AG09309 (cell line): ENCODE measurements at places on chromosomes 4 and X.

DNA sequence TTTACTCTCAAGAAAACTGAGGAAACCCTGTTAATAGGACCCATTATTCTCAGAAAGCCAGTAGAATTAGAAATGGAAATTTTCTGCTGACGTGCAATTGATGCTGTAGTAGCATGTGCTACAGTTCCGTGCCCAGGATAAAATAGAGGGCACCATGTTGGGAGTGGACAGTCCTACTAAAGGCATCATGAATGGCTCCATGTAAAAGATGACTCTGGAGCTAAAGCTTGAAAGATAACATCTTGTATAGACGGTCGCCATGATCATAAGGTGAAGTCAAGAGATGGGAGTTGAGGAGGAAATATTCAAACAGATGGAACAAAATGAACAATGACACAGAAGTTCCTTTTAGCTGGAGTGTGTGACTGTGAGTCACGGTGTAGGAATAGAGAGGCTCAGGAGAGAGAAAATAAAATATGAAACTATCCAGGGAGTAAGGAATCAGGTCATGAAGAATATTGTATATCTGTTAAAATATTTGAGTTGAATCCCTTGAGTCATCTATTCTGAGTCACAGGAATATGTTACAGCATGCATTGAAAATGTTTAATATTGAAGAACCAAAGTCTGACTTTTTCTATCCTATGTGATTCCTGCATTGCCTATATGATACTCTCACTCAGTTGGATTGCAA, 31.8 kb downstream of the ANXA10 start:
- no peak for DNase-seq

- no peak for DNase-seq
Observed at GRCh38 chr4:153649572-153649991, 34.5 kb upstream of the TLR2 start.

- no peak for DNase-seq
Observed at GRCh38 chr4:92368653-92369052, 64.9 kb downstream of the GRID2 start.

DNA sequence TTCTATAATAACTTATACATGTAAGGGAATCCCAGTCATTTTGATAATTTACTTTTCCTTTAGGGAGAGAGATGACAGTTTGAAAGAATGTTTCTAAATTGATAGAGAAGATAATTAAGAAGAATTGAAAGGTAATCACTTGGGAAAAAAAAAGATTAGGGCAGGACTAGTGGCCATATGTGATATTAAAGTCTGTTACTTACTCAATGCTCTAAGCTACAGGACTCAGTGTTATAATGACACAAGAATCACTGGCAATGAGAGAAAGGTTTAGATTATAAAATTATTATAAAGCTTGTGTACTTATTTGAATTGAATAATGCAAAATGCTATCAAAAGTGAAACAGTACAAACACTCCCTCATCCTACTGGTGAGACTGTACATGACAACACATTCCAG, 265.3 kb downstream of the BANK1 start:
- no peak for DNase-seq

DNA sequence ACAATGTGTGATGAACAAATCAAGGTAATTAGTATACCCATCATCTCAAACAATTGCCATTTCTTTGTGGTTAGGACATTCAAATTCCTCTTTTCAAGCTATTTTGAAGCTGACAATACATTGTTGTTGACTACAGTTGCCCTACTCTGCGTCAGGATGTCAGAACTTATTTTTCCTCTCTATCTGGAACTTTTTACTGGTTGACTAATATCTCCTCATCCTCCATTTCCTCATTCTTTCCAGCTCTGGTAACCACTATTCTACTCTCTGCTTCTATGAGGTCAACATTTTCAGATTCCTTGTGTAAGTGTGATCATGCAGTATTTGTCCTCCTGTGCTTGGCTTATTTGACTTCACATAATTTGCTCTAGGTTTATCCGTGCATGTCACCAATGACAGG, 240.5 kb upstream of the HS3ST1 start:
- no peak for DNase-seq

- DNase-seq: no peak
Observed at GRCh38 chr4:61527888-61528287, 327.8 kb downstream of the ADGRL3 start.

GRCh38 chr4:2744576-2745270, 11.4 kb downstream of the TNIP2 start:
- DNase-seq: no peak

GRCh38 chrX:120468071-120468470, 1.0 kb downstream of the LAMP2 start:
- DNase-seq: no peak

- DNase-seq: no peak
Observed at GRCh38 chrX:139454743-139455142, 75.8 kb upstream of the F9 start.

GRCh38 chr4:139603576-139604410, 47.8 kb upstream of the SETD7 start:
- DNase-seq: no peak

DNA sequence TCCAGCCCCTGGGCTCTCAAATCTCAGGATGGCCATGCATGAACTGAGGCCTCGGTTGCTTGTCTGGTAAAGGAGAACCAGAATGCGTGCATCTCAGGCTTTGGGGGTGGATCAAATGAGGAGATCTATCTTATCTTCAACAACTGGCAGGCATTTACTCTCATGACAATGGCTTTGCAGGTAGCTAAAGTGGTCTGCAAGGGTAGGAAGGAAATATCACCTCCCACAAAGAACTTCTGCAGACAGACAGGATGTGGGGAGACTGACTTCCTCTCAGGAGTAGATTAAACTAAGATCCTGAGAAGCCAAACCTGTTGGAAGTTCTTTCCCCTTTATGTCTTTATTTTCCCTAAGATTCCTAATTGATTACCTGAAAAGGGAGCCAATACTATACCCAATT, 7.8 kb downstream of the LDB2 start:
- DNase-seq: no peak

GRCh38 chr4:166165829-166166420, 292.9 kb downstream of the TLL1 start:
- peak; percentile 27 for DNase-seq

DNA sequence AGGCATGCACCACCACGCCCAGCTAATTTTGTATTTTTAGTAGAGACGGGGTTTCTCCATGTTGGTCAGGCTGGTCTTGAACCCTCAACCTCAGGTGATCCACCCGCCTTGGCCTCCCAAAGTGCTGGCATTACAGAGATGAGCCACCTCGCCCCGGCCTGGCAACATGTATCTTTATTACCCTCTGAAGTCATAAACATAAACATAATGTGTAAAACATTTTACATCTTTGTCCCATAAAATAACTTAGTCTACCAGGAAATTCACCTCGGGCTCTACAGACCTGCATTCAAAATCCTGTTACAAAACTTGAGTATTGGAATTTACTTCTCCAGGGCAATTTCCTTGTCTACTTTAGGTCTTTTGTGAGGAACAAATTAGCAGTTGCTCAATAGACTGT, 68.1 kb upstream of the DUSP21 start:
- no peak for DNase-seq

GRCh38 chr4:125482822-125483221, 168.1 kb downstream of the FAT4 start:
- DNase-seq: no peak

GRCh38 chr4:89489338-89489771, 181.8 kb upstream of the GPRIN3 start:
- no peak for DNase-seq

DNA sequence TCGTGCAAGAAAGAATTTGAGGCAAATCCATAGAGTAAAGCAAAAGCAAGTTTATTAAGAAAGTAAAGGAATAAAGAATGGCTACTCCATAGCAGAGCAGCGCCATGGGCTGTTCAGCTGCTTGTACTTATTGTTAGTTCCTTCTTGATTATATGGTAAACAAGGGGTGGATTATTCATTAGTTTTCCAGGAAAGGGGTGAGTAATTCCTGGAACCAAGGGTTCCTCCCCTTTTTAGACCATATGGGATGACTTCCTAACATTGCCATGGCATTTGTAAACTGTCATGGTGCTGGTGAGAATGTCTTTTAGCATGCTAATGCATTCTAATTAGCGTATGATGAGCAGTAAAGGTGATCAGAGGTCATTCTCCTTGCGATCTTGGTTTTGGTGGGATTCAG, 23.5 kb upstream of the CEP135 start:
- DNase-seq: no peak

GRCh38 chr4:113383111-113383785, 333.8 kb downstream of the ANK2 start:
- DNase-seq: peak; percentile 54

- peak; percentile 45 for DNase-seq
Observed at GRCh38 chr4:141074098-141074878, 59.0 kb downstream of the RNF150 start.

GRCh38 chr4:121168446-121169281, 4.5 kb upstream of the TNIP3 start:
- DNase-seq: no peak

GRCh38 chr4:7650606-7651385, 216.1 kb upstream of the PSAPL1 start:
- DNase-seq: no peak

GRCh38 chrX:39112143-39112542, 310.9 kb downstream of the MID1IP1 start:
- DNase-seq: no peak

DNA sequence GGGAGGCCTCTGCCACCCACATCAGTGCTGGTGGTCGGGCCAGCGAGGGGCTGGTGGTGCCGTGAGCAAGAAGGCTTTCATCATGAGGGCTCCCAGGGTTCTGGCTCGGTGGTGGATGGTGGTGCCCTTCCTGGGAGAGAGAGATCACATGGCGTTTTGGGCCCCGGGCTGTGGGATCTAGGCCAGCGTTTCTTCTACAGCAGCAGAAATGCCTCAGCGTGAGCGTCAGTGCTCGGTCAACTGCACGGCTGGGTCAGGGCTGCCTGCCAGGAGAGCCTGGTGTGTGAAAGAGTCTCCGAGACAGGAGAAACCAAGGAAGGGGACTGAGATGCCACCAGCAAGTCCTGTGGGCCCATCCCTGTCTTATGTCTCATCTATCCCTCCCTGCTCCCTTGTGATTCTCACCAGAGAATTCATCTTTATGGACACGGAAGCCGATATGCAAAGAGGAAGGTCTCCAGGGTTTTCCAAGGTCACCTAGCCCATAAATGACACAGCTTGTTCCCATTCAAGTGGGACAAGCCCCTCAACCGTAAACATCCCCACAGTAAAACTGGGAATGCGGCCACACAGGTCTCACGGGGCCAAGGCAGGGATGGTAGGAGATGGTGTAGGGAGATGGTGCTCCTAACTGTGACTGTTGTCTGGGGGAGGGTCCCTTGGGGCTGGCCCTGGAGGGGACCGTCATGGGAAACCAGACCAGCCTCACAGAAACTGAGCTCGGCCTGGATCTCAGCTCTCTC, 99.2 kb downstream of the SORCS2 start:
- no peak for DNase-seq

DNA sequence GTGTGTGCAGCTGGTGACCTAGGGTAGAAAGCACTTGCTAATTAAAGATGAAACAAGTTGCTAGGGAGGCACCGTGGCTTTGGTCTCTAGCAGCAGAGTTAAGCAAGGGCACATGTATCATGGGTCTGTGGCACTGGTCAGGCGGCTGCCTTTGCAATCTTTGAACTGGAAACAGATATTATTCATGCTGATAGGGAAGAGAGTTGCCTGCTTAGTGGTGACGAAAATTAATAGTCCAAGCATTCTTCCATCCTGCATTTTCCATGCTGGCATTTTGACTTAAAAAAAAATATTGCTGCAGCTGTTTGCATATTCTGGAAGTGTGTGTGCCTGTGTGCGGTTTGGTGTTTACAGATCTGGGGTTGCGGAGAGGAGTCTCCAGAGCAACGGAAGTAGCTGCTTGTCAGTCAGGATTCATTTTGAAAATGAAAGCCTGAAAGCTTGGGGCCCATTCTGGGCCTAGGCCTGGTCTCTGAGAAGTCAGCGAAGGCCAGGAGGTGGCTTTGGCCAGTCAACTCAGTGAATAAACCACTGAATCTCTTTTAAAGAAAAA, 2.3 kb upstream of the SOWAHD start:
- no peak for DNase-seq

DNA sequence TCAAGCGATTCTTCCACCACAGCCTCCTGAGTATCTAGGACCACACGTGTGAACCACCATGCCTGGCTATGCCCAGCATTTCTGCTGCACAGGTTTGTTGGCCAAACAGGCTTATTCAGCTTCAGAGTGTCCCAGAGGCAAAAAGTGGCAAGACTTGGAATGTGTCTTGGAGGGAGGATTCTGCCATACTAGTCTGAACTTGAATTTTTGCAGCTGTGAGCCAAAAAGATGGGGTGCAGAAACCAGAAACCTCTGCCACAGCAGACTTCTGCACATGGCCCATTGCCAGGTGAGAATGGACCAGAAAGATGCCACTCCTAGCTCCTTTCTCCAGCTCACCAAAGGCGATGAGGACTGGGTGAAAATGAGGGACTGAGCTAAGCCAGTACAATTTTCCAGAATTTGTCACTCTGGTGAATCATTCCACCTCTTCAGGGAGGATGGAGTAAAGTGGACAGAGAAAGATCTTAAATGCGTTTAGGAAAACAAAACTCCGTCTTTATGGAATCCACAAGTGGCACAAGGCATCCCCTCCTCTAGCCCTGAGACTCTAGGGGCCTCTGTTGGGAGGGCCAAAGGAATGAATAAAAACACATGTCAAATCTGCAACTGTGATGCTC, 369.1 kb upstream of the CLNK start:
- no peak for DNase-seq

DNA sequence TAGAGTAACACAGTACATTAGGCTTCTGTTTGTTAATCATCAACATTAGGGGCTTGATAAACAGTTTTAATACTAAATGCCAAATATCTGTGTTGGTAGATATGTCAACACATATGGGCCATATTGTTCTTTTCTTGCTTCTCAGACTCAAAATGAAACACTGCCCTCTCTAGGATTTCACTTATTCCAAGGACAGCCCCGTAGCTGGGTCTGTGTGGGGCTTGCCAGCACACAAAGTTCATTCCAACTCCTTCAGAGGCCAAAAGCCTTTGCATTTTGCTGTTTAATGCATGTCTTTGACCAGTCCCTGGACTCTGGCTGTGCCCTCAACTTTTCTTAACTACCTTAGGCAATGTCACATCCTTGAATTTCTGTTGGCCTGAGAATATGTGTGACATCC, 102.0 kb upstream of the ZNF827 start:
- DNase-seq: no peak

DNA sequence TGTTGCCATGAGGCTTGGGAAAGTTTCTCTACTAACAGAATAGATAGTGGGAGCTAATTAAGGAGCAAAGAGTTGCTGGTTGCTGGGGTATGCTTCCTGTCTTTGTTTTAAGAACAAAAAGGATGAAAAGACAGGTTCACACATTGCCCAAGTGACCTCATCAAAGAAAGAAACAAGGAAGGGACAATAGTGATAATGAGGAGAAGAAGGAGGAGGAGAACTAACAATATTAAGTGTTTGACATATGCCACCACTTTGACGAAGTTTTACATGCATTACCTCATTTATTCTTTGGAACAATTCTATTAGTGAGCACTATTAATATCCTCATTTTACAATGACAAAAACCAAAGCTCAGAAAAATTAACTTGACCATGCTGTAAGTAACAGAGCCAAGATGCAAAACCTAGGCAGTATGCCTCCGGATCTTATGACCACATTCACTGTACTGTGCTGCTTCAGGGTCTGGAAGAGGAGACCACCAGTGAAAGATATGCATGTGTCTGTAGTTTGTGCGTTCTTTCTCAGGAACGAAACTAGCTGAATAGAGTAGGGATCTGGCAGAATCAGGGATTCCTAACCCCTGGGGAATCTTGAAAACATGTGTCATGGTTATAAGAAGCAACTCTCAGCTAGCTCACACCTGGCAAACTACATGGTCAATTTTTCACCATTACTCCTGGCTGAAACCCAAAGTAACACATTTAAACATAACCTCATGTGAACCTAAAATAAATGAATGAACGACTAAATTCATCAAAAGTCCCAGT, 83.8 kb downstream of the MOSPD2 start:
- DNase-seq: no peak

- DNase-seq: peak; percentile 77
Observed at GRCh38 chr4:15488658-15489470, 19.2 kb downstream of the CC2D2A start.
